Adipocyte (in vitro differentiated cells): ENCODE measurements at places on chromosomes 4 and X.

DNA sequence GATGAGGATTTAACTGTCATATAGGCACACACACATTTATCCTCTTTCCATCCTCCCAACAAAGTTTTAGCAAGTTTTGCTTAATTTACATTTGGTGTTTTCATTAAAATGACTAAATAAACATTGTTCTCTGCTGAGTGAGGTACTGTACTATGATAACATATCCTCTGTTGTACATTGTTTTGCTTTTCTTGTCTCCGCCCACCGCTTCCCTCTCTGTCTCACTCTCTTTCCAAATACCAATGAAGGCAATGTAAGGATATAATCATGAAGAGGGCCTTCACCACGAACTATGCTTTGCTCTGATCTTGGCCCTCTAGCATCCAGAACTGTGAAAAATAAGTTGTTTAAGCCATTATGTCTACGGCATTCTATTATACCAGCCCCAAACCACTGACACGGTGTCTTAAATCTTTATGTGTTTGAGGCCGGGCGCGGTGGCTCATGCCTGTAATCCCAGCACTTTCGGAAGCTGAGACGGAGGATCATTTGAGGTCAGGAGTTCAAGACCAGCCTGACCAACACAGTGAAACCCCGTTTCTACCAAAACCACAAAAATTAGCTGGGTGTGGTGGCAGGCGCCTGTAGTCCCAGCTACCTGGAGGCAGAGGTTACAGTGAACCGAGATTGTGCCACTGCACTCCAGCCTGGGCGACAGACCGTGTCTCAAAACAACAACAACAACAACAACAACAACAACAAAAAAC is 65.3 kb downstream of the HPRT1 start:
- DNase-seq = no peak

DNA sequence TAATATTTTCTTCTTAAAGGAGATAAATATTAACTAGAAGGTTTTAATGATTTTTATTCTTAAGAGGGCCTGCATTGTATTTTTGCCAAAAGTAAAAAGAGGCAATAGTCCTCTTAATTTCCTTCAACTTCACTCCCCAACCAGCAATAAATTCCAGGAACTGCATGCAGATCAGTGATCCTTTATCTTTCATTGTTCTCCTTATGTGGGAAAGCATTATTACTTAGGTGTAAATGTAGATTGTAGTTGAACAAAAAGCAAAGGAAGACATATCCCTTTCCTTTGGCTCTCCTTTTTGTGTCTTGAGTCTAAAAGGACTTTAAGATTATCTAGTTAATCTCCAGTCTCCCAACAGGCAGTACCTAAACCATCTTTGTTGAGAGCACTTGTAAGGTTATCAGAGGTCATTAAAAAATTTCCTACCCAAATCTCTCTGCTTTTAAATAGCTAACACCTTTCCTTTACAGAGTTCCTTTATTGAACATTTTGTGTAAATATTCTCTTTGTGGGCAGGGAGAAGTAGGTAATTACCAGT is 55.3 kb downstream of the RAPGEF2 start:
- DNase-seq = no peak

GRCh38 chr4:156665780-156666366 is 305.7 kb downstream of the PDGFC start:
- no peak for DNase-seq

DNA sequence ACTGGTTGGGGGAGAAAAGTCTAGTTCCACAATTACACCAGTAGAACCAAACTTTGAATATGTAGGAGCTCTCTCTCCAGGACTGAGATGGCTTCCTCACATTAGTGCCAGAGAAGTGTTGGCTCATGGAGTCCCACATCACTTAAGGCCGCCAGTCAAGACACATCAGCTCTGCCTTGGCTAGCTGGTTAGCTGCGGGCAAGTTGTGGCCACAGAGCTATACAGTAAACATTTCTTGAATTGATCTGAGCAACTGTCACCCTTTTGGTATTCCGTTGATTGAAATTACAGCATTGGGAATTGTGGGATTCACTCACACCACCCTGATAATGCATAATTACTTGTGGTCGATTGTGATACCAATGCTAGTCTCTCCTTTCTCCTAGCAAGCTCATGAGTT is 76.2 kb downstream of the LNX1 start:
- no peak for DNase-seq

DNA sequence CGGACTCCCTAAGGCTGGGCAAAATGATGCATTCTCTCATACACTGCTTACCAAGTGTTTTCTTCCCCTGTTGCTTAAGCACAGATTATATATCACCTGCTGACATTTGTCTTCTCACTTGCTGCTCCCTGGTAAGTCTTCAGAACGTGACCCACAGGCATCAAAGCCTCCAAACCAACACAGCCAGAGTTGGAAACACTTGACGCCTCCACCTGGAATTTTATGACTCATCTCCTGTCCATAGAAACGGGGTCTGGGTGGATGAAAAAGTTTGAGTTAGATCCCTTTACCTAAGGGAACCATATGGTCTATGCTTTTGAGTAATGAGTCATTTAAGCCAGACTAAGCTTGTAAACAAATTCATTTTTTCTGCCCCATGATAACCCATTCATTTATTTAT is 251.6 kb downstream of the USP46 start:
- DNase-seq = no peak

DNA sequence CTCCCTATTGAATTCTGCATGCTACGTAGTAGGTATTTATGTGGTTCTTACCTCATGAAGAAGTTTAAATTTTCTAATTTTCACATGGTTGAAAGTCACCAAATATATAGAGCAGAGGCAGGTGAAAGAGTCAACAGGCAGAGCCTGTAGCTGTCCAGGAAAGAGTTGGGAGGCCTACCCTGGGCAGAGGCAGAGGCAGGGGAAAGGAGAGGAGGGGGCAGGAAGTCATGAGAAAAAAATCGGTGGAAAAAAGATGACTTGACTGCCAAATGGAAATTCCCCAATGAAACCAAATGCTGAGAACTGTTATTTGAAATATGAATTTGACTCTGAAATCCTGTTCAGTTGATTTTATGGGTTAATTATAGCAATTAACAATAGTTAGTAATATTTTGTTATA is 23.1 kb upstream of the GPR34 start:
- no peak for DNase-seq

DNA sequence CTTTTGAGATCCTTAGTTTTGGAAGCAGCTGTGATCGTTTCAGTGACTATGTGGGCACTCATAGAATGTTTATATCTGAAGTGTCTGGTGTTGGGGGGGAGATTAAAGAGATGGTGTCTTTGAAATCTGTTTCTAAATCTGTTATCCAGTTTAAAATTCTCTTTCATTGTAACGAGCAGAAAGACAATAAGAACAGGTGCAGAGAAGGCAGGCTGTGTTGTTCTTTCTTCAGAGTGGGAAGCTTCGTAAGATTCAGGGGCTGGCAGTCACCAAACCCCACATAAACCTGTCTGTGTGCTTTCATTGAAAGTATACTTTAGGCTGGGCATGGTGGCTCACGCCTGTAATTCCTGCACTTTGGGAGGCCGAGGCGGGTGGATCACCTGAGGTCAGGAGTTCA is 16.3 kb upstream of the DHRSX start:
- DNase-seq = no peak

DNA sequence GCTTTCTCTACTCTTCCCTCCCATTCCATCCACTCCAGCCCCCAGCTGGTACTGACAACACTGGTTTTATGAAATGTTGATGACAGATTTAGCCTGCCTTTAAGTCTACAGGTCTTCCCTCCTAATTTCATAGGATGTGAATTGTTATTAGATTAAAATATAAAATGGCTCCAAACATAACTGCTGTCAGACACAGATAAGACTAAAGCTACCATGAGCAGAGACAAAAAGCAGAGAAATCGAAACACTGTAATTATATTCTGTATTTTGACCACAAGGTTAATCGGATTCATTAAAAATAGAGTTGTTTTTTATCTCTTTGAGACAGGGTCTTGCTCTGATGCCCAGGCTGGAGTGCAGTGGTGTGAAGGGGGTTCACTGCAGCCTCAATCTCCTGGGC is 28.3 kb downstream of the SEC24D start:
- DNase-seq = no peak

- DNase-seq = no peak
These were observed 82.0 kb upstream of the FREM3 start for GRCh38 chr4:143782521-143782920.

DNA sequence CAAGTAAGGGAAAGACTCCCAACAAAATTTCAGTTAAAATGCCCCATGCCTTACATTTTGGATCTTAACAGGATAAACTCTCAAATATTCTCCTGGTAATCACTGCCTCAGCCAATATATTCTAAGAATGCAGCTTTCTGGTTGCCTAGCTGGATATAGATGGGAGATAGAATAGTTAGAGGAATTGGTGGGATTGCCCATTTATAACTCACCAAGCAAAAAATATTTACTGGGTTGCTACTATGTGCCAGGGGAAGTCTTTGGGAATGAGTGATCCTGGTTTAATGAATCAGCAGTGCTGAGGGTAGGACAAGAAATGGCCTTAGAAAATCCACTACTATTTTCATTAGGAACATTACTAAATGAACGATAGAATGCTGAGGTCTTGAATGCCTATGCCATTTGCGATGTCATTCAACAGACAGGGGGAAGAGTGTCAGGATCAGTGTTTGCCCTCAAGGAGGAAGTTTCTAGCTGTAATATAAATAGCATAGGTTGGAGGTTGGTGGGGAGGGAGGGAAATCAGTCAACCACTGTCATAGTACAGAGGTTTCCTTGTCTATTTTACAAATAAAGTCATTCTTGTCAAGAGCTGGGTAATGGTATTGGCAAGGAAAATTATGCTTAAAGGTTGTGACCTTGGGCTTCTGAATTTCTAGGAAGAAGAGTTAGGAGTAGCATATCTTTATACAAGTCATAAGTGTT is 63.5 kb downstream of the ENOPH1 start:
- peak; percentile 14 for DNase-seq

DNA sequence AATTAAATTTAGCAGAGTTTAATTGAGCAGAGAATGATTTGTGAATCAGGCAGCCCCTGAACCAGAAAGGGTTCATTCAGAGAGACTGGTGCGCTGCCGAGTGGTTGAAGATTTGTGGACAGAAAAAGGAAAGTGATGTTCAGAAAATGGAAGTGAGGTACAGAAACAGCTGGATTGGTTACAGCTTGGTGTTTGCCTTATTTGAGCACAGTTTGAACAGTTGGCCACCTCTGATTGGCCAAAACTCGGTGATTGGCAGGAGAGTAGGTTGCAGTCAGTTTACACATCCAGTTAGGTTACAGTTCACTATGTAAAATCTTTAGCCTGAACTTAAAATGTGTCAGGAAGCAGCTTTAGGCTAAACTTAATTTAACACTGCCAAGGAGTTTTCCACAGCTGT is 14.9 kb downstream of the MID1IP1 start:
- no peak for DNase-seq

DNA sequence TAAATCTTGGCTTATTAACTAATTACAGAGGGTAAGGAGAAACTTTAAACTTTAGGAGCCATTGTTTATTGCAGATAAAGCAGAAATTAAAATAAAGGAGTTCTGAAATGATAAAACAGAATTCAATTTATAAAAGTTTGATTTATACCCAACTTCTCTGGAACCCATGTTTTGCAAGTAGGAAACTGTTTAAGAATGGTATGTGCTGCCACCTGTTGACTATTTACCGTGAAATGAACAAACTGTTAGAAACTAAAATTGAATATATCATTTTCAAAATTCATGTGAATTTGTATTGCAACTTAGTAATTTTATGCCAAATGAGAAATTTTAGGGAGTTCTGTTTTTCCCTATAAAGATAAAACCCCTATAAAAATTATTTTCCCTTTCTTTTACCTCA is 11.0 kb upstream of the TBC1D8B start:
- DNase-seq = peak; percentile 51

GRCh38 chr4:130484826-130485225 is 1388.9 kb downstream of the C4orf33 start:
- DNase-seq = no peak

GRCh38 chrX:45266456-45266855 is 65.8 kb upstream of the DIPK2B start:
- no peak for DNase-seq

GRCh38 chrX:124217304-124218251 is 114.9 kb upstream of the TEX13D start:
- no peak for DNase-seq

DNA sequence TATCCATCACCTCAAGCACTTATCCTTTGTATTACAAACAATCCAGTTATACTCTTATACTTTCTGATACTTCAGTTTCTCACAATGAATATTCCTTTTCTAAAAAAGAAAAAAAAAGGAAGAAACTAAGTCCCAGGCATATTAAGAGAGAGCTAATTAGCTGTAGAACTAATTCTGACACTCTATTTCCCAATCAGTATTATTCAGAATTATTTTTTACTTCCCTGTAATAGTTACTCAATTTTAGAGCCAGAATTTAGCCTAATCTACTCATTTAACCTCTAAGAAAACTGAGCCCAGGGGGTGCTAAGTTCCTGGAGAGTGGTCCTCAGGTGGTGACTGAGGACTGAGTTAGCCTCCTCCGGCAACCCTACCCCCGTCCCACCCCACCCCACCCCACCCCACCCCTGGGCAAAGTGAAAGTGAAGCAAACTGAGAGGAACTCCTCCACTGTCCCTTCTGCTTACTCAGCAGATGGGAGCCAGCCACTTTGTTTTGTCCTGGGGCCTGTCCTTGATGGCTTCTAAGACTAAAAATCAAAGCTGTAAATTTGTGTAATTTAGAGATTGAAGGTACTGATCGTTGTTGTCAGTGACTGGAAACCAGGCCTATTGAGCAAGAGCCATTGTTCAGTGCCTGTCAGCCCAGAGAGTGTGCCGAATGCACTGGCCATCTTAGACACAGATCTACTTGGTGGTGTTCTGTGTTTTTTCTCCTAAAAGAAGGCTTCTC is 162.1 kb downstream of the CBR4 start:
- DNase-seq = peak; percentile 58

GRCh38 chr4:108884596-108884995 is 121.7 kb upstream of the ETNPPL start:
- DNase-seq = peak; percentile 23

- no peak for DNase-seq
These were observed 109.6 kb downstream of the PACRGL start for GRCh38 chr4:20809812-20810211.

- DNase-seq = no peak
These were observed 55.0 kb upstream of the AP1S2 start for GRCh38 chrX:15909605-15910004.

GRCh38 chr4:142530728-142531127 is 315.4 kb downstream of the INPP4B start:
- no peak for DNase-seq

DNA sequence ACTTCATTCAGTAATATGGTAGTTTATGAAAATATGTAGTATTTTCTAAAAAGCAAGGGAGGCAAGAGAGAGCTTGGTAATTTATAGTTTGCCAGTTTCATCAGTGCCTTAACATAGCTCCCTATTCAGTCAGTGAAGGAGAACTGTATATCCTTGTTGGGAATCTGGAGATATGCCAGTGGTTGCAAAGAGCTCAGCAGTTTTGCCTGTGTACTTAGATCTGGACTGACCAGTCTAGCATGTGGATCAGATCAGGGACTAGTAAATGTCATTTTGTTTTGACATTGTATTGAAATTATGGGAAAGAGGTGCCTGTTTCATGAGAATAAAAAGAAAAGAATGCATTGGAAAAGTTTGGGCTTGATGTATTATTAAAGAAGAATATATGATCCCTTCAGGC is 88.6 kb downstream of the ZIC3 start:
- DNase-seq = no peak
